ENCODE measurements at places on chromosomes 11 and 22.

- no peak for DNase-seq
Observed at GRCh38 chr11:46978005-46978491, 41.5 kb downstream of the CSTPP1 start.

- no peak for DNase-seq
Observed at GRCh38 chr11:126588630-126589491, 233.4 kb downstream of the ST3GAL4 start.

GRCh38 chr11:19258641-19259230, 18.0 kb upstream of the E2F8 start:
- DNase-seq: no peak

GRCh38 chr11:66856496-66857233, at the start of gene LRFN4:
Gene LRFN4 (plus strand): TSS chr11:66857064. CDS start chr11:66857745, 681 bp downstream.
- DNase-seq: no peak

DNA sequence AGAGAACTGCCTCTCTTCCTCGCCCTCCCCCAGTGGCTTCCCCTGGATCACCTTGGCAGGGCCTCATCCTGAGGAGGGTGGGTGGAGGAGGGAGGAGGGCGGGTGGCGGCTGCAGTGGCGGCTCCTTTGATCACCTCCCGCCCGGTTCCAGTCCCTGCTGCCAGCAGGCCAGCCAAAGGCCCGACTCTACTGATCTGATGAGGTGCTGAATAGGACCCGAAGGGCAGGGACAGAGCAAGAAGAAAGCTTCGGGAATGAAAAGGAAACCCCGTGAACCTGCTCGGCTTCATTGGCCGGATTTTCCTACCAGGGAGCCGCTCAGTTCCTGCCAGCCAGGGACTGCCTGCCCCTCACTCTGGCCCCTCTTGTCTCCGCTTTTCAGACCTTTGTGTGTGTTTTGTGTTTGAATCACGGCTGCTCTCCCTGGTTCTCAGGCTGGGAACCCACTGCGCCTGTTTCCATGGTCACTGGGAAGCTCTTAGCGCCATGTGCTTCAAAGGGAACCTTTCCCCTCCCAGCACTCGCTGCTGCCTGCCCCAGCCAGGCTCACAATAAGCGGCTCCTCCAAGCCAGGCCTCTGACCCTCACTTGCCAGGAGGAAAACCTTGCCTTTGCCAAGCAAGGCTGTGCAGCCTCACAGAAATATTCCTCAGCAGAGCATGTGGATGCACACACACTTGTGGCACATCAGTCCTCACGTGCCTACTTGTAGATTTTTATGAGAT, 56.8 kb downstream of the C22orf31 start:
- no peak for DNase-seq

DNA sequence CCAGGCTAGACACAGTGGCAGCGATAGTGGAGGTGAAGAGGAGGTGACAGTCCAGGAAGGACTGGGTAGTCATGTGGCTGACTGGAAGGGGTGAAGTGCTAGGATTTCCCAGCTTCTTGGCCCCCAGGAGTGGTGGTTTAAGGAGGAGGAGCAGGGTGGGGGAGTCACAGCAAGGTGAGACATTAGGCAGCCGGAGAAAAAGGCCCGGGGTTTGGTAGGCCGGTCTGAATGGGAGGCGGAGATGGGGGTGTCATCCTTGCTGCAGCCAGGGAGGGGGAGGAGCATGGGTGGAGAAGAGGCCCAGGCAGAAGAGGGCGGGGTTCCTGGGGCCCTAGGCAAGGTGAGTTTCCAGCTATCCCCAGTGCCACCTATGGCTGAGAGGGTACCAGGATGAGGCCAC, 6.1 kb downstream of the SIPA1 start:
- DNase-seq: no peak

- DNase-seq: peak; percentile 50
Observed at GRCh38 chr22:25062386-25063085, 110.0 kb downstream of the KIAA1671 start.

DNA sequence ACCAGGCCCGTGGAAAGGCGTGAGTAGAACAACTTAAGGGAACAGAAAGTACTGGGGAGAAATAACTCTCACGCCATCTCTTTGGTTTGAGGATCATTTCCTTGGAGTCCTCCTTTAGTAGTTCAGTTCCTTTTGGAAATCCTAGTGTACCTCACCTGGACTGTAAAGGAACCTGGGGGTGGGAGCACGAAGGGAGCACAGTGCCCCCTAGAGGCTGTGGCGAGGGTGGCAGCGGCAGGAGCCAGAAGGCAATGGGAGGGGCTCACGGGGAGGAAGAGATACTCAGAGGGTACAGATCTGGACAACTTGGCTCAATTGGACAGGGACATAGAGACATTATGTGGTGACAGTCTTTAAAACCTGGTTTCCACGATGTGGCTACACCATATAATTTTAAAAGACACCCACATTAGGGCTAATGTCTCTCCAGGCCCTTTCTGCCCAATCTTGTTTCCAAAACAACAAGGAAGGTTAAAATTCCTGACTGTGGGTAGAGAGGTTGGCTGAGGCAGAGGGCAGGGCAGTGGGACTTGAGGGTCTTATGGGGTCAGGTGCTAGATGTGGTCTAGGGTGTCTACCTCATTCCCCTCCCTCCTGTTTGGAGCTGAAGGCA, 87.0 kb downstream of the CSNK2A3 start:
- peak; percentile 63 for DNase-seq

DNA sequence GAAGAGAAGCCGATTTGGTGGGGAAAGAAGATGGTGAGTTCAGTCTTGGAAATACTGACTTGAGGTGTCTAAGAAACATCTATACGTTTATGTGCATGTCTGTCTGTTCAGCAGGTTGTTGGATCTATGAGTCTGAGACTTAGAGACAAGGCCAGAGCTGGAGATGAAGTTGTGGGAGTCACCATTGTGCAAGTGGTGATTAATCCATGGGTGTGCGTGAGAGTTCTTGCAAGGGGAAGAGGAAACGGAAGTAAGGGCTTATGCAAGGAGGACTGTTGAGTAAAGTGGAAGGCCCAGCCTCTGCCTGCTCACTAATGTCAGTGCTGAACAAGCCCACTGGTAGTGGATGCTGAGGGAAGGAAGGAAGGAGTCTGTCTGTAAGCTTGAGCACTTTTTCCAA, 9.7 kb downstream of the TMEM45B start:
- DNase-seq: no peak

DNA sequence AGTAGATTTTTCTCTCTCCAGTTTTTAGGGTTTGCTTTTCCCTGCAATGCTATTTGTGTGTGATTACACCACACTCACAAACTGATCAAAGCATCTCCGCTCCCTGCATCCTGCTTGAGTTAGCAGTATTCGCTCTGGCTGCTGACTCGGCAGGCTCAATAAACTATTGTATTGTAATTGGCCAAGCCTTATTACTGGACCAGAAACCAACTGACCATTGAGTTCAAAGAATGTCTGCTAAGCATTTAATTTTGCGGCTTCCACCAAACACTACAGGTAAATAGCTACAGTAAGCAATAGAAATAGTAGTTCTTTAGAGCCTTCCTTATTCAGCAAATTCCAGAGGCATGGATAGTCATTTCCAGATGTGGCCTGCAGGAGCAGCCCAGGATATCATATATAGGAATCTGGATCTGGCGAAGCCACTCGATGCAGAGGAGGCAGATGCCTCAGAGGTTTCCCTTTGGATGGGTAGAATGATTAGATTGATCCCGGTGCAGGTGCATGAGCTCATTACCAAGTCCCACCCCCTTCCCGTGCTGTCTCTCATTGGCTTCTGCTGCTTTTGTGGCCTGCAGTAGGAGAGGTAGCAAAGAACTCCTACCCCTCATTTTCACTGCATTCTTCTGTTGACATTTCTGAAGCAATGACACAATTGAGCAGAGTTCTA, 77.3 kb downstream of the COMMD9 start:
- no peak for DNase-seq

GRCh38 chr11:77019976-77020595, 14.1 kb upstream of the B3GNT6 start:
- DNase-seq: no peak

DNA sequence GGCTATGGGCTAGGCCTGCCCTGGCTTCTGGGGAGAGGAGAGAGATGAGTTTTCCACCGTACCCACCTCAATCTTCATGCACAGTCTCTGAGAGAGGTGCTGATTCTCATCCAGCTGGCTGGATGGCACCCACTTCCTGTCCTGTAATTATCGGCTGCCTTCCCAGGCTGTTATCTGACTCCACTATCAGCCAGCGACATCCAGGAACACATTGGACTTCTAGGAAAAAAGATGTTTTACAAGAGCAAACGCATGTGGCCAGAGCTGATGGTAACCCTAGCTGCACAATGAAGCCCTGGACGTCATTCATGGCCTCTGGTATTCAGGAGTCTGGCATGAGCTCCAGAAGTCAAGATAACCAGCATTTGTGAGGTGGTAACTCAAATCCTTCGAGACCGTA, 137.4 kb downstream of the EHF start:
- no peak for DNase-seq

DNA sequence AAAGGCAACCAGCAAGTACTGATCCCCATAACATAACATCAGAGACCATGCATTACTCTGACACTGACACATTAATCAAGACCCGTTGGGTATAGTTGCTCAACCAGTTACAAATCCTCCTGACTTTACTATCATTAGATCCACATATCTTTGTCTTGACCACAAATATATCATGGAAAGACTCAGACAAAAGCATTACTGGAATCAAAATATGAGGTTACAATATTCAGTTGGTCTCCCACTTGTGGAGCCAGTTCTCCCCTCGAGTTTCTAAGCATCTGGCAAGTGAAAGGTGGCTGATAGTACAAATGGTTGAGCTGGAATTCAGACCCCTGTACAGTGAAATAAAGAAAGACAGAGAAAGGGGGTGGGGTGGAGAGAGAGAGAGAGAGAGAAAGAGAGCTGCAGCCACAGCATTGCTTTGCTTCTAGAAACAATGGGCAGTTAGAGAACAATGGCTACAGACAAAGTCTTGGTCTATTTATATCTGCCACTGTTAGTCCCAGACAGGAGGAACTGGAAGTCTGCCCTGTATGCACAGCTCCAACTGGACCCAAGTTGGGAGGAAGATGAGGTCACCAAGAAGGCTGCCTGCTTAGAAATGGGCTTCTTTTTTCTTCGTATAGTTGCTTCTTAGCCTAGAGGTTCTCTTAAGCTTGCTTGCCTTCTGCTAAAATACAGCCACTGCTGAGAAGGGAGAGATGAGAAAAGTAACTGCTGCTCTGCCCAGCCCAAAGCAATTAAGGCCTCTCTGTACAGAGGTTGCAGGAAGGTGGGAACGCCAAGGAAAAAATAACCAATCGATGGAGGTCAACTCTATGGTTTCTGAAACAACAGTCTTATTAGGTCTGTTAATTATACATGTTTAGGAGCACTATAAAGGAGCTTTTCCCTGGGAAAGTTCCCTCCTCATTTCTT, 85.5 kb downstream of the ETS1 start:
- DNase-seq: no peak

DNA sequence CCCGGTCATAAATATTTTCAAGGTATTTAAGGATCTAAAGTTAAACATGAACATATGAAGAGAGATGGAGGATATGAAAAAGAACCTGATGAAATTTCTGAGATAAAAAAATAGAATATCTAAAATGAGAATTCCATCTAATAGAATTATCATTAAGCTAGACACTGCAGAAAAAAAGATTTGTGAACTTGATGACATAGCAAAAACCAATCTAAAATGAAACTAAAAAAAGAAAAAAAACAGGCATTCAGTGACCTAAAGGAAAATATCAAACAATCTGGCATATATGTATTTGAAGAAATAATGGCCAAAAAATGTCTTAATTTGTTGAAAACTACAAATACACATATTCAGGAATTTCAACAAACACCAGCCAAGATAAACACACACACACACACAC, 81.6 kb upstream of the ZC3H12C start:
- DNase-seq: no peak

GRCh38 chr11:35483131-35483820, 42.1 kb downstream of the PAMR1 start:
- DNase-seq: no peak

- DNase-seq: no peak
Observed at GRCh38 chr22:43147821-43148220, 3.5 kb upstream of the TSPO start.

DNA sequence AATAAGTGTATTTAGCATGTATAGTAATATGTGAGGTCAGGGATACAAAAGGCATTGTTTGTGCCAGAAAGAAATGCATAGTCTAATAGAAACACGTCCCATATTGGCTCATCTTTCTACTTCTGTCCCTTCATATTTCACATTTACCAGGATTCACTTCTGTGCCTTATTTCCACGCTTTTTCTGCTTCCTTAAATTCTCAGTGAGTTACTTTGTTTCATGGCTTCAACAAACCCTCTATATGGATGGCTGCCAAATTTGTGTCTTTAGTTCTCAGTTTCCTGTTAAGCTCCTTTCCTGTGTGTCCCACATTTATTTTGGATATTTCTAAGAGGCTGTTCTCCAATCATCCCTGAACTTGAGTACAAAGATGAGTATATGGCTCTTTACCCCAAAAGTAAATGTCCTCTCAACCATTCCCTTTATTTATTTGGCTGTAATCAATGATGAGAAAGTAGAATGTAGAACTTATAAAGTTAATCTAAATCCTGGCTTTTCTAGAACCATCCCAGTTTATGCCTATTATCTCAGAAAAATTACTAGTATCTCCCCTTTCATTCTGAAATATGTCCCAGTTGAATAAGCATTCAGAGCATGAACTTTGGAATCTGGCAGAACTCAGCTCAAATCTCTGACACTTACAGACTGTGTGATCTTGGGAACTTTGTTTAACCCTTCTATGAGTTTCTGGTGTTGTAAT, 23.5 kb downstream of the OR8B12 start:
- DNase-seq: no peak

Data from stimulated activated naive CD8-positive, alpha-beta T cell treated with anti-CD3 and anti-CD28 coated beads, Interleukin-15, amount 100 ng/mL, for 72 hours (primary cell).